ENCODE measurements at places on chromosomes 2 and 18.
A peak's percentile ranks its signal among the peaks of the same experiment; 100 is the strongest.

DNA sequence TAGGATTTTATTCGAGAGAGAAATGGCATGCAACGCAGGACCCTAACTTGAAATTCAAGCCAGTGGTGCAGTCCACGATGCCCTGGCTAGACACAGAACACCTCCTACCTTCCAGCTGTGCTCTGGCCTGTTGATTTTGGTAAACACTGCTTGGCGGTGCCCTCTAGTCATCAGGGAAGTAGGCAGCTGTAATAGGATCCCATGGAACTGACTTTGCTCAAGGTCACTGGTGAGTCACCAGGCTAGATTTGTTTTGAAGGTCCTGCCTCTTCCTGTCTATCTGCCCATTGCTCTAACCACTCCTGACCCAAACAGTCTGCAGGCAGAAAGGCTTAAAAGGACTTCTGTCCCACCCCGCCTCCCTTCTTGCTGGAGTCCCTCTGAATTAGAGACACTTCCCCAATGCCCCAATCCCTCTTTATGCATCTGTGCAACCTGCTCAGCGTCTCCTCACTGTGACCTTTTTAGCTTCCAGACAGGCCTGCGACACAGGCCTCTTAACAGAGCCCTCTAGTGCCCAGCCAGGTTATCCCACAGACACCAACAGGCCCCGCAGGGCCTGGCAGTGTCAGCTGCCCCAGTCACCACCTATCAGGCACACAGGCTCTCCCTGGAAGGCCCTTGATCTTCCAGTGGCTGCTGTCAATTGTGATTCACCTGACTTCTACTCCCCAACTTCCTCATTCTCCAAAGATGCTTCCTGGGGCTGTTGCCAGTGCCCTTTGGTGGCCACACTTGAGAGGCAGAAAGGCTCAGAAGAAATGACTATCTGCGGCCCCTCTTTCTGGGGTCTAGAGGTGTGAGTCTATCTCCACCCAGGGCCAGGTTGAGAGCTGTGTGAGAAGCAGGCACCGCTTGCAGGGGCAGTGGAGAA lies 5.2 kb downstream of the TMEM127 start:
- DNase-seq: peak; percentile 86

DNA sequence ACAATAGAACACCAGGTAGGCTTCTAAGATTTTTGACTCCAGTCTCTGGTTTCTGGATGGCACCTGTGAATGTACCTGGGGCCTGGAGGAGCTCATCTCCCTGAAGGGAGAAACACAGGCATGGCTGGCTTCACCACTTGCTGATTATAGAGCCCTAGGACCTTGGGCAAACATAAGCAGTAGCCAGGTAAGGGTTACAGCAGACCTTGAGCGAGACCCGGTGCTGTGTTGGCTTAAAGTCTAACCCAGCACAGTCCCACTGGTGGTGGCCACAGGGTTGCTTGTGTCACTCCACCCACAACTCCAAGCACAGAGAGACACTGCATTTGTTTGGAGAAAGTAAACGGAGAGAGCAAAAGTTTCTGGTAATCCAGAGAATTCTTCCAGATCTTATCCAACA lies 104.7 kb upstream of the SPOPL start:
- DNase-seq: no peak

DNA sequence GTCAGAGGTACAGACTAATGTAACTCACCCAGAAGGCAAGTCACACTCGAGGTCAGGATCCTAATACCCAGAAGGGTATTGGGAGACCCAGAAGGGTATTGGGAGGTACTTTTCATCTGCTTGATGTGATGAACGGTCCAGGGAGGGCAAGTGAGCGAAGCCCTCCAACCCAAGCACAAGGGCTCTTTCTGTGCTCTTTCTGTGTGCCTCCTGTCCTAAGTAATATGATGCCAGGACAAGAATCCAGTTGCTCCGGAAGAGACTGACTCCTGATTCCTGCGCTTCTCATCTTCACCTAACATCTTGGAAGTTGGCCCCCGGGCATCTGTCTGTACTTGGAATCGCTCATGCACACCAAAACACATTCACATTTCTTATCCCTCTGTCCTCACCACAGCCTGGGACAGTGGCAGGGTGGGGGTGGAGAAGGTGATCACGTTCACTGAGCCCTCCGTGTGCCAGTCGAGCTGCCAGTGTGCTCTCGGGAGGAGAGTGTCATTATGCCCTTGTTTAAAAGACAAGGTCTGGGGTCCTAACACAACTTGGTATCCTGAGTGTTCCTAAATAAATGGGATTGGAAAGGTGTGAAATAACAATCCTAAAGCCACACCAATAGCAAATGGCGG lies 17.1 kb downstream of the GYPC start:
- DNase-seq: no peak

- DNase-seq: peak; percentile 33
Observed at GRCh38 chr2:230684270-230685168, 28.1 kb upstream of the CAB39 start.
